OCI-M1 (cell line): ENCODE measurements at places on chromosomes 2 and 18.

DNA sequence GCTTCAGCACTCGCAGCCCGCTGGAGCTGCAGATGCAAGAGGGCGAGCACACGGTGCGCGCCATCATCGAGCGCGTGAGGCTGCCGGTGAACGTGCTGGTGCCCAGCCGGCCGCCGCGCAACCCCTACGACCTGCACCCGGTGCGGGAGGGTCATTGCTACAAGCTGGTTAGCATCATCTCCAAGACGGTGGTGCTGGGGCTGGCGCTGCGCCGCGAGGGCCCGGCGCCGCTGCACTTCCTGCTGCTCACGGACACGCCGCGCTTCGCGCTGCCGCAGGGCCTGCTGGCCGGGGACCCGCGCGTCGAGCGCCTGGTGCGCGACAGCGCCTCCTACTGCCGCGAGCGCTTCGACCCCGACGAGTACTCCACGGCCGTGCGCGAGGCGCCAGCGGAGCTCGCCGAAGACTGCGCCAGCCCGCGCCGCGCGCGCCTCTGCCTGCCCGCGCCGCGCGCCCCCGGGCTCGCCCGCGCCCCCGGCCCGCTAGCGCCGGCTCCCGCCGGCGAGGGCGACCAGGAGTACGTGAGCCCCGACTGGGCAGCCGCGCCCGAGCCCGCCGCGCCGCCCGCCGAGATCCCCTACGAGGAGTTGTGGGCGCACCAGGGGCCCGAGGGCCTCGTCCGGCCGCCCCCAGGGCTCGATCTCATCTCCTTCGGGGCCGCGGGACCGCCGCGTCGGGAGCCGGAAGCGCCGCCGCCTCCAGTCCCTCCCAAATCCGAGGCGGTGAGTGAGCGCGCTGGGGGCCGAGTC lies 11.8 kb downstream of the GAREM2 start:
- DNase-seq: no peak

DNA sequence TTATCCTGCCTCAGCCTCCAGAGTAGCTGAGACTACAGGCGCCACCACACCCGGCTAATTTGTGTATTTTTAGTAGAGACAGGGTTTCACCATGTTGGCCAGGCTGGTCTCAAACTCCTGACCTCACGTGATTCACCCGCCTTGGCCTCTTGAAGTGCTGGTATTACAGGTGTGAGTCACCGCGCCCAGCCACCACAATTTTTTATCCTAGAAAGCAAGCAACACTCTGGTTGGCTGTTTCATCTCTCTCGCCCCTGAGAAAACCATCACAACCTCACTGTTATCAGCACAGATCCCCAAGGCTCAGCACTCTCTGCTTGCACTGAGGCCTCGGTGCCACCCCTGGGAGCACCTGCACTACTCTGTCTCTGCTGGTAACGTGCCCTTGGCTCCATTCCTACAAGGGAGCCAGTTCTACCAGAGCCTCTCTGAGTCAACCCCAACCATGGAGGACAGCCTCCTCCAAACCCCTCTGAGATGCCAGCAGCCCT lies 134.8 kb upstream of the AGAP1 start:
- no peak for DNase-seq

- DNase-seq: no peak
Measured at GRCh38 chr18:49716035-49716434, 97.3 kb downstream of the ACAA2 start.

GRCh38 chr2:71668326-71669057 lies 215.1 kb downstream of the DYSF start:
- no peak for DNase-seq

DNA sequence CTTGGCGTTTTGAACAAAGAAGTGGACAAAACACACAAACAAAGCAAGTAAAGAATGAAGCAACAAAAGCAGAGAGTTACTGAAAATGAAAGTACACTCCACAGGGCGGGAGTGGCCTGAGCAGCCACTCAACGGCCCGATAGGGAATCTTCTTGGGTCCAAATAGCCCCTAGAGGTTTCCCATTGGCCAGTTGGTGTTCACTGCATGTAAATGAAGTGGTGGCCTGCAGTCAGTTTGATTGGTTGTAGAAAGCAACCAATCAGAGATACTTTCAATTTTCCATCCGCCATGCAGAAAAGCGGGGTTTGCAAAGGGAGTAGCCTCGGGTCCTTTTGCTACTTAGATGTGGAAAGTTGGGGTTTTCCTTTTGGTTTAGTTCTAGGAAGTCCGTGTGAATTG lies 31.6 kb downstream of the CYBRD1 start:
- DNase-seq: peak; percentile 98

- no peak for DNase-seq
Measured at GRCh38 chr2:105795575-105795934, 50.8 kb downstream of the NCK2 start.

- no peak for DNase-seq
Measured at GRCh38 chr18:8889489-8889888, 184.1 kb downstream of the MTCL1 start.

GRCh38 chr18:73038336-73038735 lies 170.5 kb upstream of the NETO1 start:
- no peak for DNase-seq

GRCh38 chr18:74496508-74497323 lies 553 bp downstream of the CNDP2 start:
- DNase-seq: peak; percentile 76

DNA sequence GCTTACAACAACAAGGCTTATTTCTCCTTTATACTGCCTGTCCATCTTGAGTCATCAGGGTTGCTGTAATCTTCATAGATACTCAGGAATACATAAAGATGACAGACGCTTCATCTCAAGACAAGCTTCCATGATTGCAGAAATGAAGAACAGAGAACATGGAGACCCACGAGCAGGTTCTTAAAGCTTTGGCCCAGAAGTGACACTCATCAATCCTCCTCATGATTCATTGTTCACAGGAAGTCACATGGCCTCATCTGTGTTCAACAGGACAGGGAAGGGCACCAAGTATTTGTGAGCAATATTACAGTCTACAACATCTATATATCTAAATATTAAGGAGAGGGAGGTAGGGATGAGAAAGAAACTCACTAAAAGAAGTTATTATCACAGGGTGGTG lies 36.5 kb upstream of the PGAP1 start:
- DNase-seq: no peak

DNA sequence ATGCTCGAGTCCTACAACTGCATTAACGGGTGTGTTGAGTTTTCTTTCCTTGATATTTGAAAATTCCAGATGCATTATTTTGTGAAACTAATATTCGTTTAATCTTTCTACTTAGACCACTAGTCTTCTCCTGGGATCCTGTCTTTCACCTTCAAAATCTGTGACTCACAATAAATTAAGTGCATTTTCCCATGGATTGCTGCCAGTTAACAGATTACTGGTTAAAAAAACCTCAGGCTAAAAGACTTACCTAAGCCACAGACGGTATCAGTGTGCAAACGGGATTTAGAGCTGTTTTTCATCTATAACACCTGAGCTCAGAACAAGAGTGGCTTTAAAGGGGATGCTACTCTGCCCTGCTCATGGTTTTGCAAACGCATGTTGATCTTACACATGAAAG lies 10.2 kb downstream of the FECH start:
- no peak for DNase-seq

DNA sequence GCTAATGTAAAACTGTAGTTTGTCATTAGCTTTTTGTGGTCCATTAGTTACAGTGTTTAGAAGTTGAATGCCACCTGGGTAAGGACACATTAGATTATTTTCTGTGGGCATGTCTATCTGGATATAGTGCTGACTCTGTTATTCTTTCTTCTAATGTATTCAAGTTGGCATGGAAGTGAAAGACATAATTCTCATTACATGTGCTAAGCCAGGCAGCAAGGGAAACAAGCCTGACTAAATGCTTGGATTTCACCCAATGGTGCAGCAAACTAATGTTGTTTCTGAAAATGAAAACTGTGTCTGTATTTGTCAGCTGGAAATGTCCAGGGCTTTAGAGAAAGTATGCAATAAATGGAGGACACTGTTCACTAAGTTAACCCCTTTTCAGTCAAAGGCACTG lies 100.7 kb downstream of the NUP35 start:
- DNase-seq: no peak
